ENCODE measurements at places on chromosomes 7 and 10.

DNA sequence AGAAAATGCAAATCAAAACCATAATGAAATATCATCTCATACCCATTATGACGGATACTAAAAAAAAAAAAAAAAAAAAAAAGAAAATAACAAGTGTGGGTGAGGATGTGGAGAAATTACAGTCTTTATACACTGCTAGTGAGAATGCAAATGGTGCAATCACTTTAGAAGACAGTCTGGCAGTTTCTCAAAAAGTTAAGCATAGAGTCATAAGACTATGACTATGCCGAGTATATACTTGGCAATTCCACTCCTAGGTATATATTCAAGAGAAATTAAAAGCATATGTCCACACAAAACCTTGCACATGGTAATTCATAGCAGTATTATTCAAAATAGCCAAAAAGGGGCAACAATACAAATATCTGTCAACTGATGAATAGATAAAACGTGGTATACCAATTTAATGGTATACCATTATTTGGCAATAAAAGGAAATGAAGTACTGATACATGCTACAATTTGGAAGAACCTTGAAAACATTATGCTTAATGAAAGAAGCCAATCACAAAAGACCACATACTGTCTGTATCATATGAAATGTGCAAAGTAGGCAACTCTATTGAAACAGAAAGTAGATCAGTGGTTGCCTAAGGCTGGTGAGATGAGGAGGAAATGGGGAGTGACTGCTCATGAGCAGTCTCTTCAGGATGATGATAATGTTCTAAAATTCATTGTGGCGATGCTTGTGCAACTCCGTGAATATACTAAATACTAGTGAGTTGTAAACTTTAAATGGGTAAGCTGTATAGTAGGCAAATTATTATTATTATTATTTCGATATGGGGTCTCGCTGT lies 90.1 kb upstream of the NANOS1 start:
- no peak for DNase-seq

DNA sequence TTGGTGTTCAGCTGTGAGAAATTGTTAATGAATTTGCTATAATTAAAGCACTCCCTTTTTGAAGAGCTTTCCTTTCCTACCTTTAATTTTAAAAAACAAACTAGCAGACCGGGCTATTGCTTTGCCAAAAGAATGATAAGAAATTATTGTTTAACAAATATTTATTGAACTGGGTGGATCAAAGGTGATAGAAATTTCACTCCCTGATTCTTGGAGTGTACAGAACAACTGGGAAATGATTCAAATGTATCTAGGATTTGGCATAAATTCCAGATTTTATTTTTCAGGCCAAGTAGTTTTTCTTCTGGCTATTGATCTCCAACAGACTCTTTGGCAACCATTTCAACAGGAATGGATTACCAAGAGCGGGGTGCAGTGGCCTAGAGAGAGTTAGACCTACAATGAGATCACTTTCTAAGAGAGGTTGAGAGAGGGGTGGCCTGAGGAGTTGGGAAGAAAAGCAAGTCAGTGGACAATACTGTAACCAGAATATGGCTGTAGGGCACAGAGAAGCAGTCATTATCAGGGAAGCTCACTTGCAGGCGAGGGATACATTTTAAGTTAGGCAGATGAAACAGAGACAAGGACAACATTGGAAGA lies 71.9 kb downstream of the PLXDC2 start:
- DNase-seq: no peak

- no peak for DNase-seq
Measured at GRCh38 chr7:100157334-100158228, 942 bp downstream of the TRAPPC14 start.

DNA sequence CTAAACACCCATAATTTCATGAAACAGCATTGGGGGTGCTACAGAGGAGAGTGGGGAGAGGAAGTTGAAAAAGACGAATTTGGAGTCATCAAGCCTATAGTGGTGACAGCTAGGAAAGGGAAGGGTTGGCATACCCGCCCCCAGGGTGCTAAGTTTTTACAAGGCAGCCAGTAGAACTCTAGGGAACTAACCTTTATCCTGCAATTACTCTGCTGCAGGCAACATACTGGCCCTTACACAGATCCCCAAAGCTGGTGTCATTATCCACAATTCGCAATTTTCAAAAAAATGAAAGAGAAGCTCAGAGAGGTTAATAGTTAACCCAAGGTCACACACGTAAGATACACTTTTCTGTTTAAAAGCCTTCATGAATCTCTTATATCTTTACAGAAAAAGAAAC lies 14.2 kb upstream of the SLC35B4 start:
- no peak for DNase-seq

DNA sequence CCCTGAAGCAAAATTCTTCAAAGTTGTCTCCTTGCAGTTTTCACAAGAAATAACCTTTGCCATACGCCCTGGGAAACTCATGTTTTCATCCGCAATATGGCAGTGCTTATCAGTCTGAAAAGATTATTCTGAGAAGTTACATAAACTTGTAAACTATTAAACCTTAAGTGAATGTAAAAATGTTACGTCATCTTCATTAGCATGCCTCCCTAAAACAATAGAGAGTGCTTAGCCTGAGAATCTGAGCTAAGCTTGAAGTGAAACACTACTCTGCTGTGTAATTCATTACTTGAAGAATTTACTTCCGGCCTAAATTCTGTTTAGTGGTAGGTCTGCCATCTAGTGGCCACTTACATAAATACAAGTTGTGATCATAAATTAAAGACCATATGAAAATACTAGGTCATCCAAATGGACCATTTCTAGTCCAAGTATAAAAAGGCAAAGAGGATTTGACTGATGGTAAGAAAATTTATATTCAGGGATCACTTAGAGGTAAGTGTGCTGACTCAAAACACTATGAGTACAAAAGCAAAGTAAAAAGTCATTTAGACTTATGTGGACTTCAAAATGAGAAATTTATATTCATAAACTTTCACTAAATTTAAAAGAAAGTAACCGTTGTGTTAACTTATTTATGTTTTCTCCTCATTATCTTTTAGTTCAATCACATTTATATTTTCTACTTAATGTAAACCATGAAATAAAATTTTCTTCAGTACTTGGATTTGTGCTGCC lies 745.1 kb upstream of the LRRTM3 start:
- peak; percentile 23 for DNase-seq

DNA sequence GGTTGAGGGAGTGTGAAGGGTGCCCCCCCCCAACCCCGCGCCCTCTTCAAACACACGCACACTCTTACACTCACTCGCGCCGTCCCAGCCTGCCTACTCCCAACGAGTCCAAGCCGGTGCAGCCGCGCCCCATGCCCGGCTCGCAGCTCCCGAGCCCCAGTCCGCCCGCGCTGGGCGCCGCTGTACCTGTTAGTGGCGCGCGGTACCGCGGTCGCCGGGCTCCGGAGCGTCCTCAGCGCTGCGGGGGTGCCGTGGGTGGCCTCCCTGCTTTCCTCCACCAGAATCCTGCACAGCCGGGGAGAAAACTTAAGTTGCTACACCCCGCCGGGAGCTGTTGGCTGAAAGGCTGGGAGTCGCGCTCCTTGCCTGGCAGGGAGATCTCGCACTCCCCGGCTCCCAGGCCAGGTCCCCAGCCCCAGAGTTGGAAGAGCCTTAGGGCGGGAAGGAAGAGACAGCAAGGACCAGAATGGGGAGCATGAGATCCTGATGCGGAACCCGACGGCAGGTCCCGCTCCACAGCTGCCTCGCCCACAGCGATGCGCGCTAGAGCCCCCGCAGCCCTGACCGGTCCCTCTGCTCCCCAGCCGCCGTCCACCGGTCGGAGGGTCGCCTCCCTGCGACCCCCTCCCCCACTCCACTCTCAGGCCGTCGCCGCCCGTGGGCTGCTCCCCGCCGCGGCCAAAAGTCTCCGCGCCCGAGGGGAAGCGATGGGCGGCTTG lies 863 bp downstream of the ST8SIA6 start:
- peak; percentile 36 for DNase-seq

DNA sequence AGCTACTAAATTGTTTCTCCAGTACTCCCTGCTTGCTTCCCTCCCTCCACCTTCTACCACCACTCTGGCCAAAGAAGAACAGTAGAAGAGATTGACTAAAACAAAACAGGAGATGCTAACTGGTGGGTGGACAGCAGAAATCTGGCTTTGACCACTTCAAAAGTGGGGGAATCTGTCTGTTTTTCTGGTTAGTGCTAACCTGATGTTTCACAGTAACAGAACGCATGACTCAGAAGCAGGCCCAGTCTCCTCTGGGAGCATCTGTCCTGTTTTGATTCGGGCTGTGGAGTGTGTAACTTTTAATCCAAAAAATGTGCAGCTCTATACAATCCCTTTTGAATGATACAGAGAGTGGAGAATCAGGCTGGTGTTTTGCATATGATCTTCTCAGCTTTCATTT lies 32.7 kb upstream of the ZNF438 start:
- no peak for DNase-seq

- no peak for DNase-seq
Measured at GRCh38 chr7:15011289-15011688, 108.7 kb upstream of the DGKB start.

- no peak for DNase-seq
Measured at GRCh38 chr10:95384011-95384704, 93.4 kb upstream of the PDLIM1 start.

DNA sequence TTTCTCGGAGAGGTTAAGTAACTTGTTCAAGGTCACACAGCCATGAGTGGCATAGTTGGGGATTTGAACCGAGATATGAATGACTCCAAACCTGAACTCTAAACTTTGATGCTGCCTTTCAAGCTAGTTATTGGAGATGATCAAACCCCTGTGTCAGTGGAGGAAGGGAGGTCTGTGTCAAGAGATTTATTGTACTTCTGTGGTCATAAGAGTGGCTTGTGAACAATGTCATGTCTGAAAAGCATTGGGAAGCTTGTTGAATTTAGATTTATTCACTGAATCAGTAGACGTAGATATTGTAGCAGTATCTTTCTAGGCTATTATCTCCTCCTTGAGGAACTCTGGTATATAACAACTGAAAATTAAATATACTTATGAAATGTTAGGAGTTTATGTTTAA lies 27.3 kb downstream of the SNX10 start:
- DNase-seq: no peak

DNA sequence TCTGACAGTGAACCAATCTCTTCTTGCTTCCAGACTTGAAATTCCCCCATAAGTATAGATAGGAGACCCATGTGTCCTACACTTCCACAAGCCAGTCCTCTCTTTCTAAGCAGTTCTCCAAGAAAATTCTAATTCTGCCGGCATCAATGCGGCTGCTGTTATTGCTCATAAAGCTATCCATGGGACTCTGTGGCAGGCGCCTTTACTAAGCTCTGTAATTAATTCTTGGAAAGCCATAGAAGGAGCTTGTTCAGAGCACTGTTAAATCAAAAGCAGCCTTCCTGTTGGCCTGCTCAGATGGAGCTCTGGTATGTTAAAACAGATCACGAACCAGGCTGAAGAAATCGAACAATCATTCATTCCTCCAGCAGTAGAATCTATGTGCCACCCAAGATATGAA lies 244.3 kb upstream of the NFE2L3 start:
- DNase-seq: no peak

- no peak for DNase-seq
Measured at GRCh38 chr7:93566876-93567275, 7.6 kb downstream of the CALCR start.

GRCh38 chr10:79269443-79269842 lies 77.8 kb upstream of the PPIF start:
- DNase-seq: no peak

- DNase-seq: no peak
Measured at GRCh38 chr7:7521259-7521658, 14.4 kb downstream of the COL28A1 start.

DNA sequence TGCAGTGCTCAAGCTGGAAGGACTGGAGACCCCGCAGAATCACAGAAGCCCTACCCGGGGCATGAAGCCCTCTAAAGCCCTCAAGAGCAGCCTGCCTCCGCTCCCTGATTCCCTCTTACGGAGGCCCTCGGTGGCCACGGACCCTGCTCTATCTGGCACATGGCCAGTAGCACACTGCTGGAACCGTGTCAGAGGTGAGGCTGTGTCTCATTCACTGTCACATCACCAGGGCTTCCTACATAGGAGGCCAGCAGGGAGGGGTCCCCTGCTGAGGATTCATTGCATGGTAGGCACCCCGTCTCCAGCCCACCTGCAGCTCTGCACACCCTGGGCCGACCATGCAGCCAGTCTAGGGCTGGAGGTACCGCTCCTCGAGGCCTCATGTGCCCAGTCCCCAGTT lies 259.2 kb downstream of the TNS3 start:
- DNase-seq: no peak

DNA sequence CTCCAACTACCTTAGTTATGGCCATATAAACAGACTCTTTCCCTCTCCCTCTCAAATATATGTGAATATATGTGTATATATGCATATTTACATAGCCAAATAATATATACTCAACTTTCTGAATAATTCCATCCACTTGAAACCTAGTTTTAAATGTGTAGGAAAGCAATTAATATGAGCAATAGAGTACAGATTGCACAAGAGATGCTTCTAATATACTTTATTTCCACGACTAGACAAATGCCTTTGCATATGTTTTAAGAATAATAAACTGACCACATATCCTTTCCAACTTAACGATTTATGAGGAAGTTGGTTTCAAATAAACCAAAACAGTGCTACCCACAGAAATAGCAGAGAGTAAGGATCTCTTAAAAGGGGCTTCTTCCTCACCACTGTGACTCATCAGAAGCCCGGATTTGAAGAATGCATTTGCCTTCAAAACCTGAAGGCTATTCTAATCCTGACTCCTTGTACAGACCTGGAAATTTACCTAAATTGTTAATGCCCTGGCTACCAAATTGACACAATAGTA lies 266.3 kb downstream of the AHR start:
- no peak for DNase-seq

DNA sequence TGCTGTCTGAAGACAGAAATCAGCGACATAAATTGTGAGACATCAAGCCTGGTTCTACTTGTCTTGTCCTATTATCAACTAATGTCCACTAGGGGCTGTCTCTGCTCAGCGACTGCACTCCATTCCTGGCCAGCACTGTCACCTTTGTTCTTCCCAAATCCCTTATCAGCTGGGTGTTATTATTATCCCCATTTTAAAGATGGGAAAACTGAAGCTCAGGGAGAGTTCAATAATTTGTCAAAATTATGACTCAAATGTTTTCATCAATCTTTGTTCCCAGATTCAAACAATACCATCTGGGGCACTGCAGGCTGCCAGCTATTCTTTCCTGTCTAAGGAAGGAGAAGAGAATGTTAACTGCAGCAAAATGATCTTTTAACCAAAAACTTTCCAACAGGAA lies 431.6 kb upstream of the NFE2L3 start:
- no peak for DNase-seq

DNA sequence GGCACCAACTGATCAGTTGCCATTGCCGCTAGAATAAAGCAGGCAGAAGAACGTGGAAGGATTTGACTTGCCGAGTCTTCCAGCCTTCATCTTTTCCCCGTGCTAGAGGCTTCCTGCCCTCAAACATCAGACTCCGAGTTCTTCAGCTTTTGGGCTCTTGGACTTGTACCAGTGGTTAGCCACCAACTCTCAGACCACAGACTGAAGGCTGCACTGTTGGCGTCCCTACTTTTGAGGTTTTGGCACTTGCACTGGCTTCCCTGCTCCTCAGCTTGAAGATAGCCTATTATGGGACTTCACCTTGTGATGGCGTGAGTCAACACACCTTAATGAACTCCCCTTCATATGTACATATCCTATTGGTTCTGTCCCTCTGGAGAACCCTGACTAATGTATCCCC lies 57.3 kb upstream of the KCND2 start:
- DNase-seq: no peak

GRCh38 chr7:156772725-156773124 lies 120.3 kb downstream of the LMBR1 start:
- no peak for DNase-seq

All from central memory CD4-positive, alpha-beta T cell (primary cell).